ENCODE measurements at places on chromosomes 7 and 10.

- DNase-seq, result no peak
These were observed 77.2 kb downstream of the NEUROD6 start for GRCh38 chr7:31263338-31263737.

DNA sequence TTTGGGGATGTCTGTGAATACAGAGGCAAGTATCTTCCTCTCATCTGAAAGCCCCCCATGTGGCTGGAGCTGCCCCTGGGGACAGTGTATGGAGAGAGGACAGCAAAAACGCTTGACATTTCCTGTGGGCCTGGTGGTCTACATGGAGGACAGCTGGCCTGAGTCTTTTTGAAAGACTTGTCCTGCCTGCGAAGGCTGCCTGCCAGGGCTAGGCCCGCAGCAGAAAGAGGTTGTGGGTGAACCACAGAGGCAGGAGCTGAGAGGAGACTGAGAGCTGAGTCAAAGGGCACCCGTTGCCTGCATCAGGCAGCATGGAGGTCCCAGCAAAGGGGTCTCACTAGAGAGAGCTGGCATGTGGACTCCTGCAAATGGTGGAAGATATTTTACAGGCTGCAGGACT is 66.4 kb downstream of the KAT6B start:
- no peak for DNase-seq

DNA sequence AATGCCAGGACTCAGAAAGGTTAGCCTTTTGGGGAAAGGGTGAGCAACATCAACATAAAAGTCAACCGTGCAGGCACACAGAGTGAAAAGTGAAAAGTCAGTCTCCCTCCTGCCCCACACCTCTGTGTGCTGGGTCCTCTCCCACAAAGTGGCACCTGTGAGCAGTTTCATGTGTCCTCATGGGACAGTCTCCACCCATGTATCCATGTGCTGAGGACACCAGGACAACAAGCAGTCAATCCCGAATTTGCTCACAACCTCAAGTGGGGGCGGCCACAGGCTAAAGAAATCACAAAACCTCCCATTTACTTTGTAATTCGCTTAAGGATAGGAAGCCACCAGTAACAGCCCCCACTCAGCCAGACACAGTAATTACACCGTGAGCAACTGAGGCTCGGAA is 97.4 kb downstream of the ARHGAP22 start:
- no peak for DNase-seq

DNA sequence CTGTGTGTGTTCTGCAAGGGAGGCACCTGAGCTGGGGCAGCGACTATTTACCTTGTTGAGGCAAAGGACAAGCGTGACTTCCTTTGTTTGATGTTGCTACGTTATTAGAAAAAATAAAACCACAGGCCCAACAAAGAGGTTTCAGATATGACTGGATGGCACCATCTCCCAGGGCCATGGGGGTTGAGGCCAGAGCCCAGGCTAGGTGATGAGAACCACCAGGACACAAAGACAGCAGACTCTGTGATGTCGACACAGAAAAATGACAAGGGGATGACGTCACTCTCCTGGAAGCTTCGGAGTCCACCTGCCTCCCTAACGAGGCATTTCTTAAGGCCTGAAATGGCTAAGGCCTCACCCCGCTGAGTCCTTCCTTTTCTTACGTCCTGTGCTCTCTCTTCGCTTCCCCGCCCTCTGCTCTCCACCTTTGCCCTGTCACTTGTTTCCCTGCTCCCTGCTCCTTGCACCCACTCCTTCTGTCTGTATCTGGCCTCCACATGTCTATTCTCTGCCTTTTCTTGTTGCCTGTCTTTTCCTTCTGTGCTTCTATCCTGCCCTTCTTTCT is 83.0 kb upstream of the ADRB1 start:
- DNase-seq, result no peak

DNA sequence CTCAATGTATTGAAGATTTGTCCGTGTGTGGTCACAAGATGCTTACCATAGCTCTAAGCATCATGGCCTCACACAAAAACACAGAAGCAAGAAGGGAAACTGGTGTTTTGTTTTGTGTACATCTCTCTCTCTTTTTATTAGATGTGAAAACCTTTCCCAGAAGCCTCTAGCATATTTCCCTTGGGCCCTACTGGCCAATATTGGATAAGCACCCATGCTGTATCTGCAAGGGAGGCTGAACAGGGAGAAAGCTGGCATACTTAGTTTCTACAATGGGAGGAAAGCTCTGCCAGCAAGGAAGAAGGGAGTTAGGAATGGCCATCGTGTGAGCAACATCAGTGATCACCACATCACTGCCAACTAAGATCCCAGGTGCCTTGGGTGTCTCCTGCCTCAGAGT is 9.6 kb upstream of the NAMPT start:
- DNase-seq, result no peak

- DNase-seq, result no peak
These were observed 68.3 kb downstream of the PRKAG2 start for GRCh38 chr7:151808400-151809145.

DNA sequence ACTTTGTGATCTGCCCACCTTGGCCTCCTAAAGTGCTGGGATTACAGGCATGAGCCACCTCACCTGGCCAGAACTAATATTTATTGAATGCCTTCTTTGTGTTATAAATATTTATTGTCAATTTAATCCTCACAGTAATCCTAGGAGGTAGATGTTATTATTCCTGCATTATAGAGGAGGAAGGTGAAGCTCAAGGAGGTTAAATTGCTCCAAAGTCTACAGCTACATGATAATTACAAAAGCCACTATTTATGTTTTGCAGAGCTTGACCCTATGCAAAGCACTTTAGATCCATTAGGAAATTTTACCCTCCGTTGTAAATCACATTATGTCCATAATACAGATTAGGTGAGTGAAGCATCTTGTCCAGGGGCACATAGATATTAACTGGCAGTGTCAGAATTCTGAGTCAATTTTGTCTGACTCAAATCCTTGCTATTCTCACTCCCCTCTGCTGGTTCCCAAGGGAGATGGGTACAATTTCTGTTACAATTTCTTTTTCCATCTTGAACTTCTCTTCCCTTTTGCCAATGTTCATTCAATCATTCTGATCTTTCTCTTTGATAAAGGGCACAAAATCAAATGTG is 25.7 kb upstream of the CDK14 start:
- DNase-seq, result no peak

- no peak for DNase-seq
These were observed 2.6 kb upstream of the TNS3 start for GRCh38 chr7:47584536-47584895.

- no peak for DNase-seq
These were observed 179.9 kb upstream of the KLF14 start for GRCh38 chr7:130913639-130914553.

- DNase-seq, result no peak
These were observed 27.9 kb upstream of the CHCHD3 start for GRCh38 chr7:133109816-133110215.

DNA sequence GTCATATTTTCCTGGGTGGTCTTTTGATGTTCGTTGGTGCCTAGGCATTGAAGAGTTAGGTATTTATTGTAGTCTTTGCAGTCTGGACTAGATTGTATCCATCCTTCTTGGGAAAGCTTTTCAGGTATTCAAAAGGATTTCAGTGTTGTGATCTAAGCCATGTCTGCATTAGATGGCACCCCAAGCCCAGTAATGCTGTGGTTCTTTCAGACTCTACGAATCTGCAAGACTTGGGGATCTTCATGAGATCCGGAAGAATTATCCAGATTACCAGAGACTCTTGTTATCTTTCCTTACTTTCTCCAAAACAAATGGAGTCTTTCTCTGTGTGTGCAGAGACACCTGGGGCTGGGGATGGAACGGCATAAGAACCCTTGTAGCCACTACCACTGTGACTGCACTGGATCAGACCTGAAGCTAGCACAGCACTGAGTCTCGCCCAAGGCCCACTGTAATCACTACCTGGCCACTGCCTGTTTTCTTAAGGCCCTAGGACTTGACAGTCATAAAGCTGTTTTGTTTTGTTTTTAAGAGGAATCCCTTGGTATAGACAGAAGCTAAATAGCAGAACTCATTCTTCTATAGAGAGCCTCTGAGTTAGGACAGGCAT is 75.5 kb downstream of the MARCHF5 start:
- no peak for DNase-seq

DNA sequence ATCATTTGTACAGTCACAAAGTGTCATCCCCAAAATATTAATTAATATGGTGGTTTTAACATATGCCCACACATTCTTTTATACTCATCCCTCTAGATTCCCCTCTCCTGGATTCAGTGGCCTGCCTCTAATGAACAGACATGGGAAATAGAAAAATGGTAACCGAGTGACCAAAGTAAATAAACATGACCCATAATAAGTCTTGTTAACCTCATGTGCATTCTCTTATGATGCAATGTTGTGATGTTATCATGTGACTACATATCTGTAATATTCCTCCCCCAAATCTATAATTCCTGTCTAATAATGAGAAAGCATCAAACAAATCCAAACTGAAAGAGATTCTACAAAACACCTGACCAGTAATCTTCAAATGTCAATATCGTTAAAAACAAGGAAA is 164.5 kb upstream of the PRSS1 start:
- DNase-seq, result no peak

GRCh38 chr7:143147070-143147469 is 15.2 kb downstream of the PIP start:
- DNase-seq, result no peak

GRCh38 chr7:125492521-125492920 is 562.9 kb upstream of the POT1 start:
- no peak for DNase-seq

GRCh38 chr10:7306147-7306546 is 104.7 kb downstream of the SFMBT2 start:
- DNase-seq, result no peak

GRCh38 chr10:63767138-63767801 is 246.1 kb downstream of the REEP3 start:
- DNase-seq, result no peak

- DNase-seq, result peak; percentile 26
These were observed at the start of gene NPM3 for GRCh38 chr10:101782811-101783735. TSS of gene NPM3 (minus strand) at chr10:101783446. CDS start at chr10:101783390, 56 bp downstream.

DNA sequence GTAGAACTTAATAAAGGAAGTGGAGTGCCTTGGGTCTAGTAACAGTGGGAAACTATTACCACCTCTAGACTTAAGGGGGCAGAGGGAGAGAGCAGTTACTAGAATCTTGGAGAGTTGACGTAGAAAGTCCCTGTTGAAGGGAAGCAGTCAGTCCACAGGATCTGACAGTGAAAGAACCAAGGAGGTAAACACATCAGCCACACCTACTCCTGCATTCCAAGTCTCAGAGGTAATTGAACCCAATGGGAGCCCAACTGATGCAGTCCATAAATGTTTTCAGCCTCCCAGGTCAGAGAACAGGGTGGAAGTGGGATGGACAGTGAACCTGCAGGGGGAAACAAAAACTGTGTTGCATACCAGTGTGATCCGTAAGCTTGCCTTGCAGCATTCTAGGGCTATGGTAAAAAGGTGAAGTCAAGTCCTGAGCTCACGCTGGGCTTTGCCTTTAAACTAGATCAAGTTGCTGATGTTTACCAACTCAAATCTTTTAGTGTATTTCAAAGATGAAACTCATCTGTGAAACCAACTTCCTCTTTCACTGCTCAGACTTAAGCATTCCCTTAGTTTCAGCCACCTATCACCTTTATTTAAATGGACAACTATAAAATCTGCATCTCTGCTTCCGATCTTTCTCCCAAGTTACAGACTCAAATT is 57.2 kb downstream of the SLC16A12 start:
- DNase-seq, result no peak

DNA sequence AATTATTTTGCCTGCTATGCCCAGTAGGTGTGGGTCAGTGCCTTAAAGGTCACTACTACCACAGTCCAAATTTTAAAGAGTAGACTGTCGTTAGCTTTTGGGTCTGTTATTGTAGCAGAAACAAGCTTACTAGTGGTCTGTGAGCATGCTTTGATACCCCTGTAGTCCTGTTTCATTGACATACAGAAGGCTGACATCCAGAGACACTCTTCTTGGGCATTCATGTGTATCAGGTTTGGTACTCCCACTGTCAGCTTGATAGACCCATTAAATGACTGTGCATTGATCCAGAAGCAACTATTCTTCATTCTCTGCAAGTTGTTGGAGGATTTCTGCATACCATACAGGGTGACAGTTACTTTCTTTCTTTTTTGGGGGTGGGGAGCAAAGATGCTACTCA is 884.4 kb upstream of the CELF2 start:
- DNase-seq, result no peak

GRCh38 chr7:106858618-106859532 is 6.2 kb upstream of the PIK3CG start:
- DNase-seq, result no peak

All from LNCaP clone FGC (cell line).